Hair follicle dermal papilla cell (primary cell): ENCODE measurements at places on chromosomes 13 and 19. TPM values are rescaled to one million over a fixed set of nuclear protein-coding genes. Genes with fewer than 3 reads are reported as not detected.

Gene PRSS57
- not detected in 2 replicates for total RNA-seq

Gene LRP3
- 32.8 and 37.0 TPM in 2 replicates for total RNA-seq

Gene ZNF816
- 5.2 and 8.1 TPM in 2 replicates for total RNA-seq

Gene WDR87
- total RNA-seq: under 0.01 TPM in 1 of 2 replicates, not detected in the other

Gene CLIP3
- 20.4 and 22.8 TPM in 2 replicates for total RNA-seq

Gene PNKP
- total RNA-seq: 50.0 and 52.1 TPM in 2 replicates

Gene UGGT2
- total RNA-seq: 39.7 and 52.6 TPM in 2 replicates

Gene ZNF776
- total RNA-seq: 16.0 and 19.5 TPM in 2 replicates

Gene REEP6
- total RNA-seq: 1.3 and 1.8 TPM in 2 replicates

Gene TMEM145
- 0.12 TPM in 1 of 2 replicates, not detected in the other for total RNA-seq

Gene POSTN
- 26.4 and 116 TPM in 2 replicates for total RNA-seq
